ENCODE measurements at places on chromosomes 2 and 18.

GRCh38 chr2:174072857-174073256 lies 107.7 kb upstream of the SP3 start:
- no peak for DNase-seq

GRCh38 chr18:13464432-13465123 lies 246.0 kb downstream of the LDLRAD4 start:
- peak; percentile 90 for DNase-seq

GRCh38 chr2:176206136-176206535 lies 17.7 kb downstream of the HOXD1 start:
- no peak for DNase-seq

- DNase-seq, result no peak
These were observed 90.5 kb downstream of the GALNT1 start for GRCh38 chr18:35671966-35672603.

GRCh38 chr2:110126086-110126773 lies 10.6 kb upstream of the MALL start:
- DNase-seq, result no peak

GRCh38 chr2:52387937-52388590 lies 1356.1 kb upstream of the NRXN1 start:
- no peak for DNase-seq

GRCh38 chr2:43051338-43051737 lies 175.1 kb downstream of the ZFP36L2 start:
- DNase-seq, result peak; percentile 60

GRCh38 chr2:85929096-85930050 lies 40.6 kb upstream of the ST3GAL5 start:
- DNase-seq, result no peak

- DNase-seq, result peak; percentile 53
These were observed 16.7 kb downstream of the HOXD1 start for GRCh38 chr2:176205126-176205525.

- peak; percentile 66 for DNase-seq
These were observed at the start of gene ARHGAP25 for GRCh38 chr2:68734688-68735525. TSS of gene ARHGAP25 (plus strand) at chr2:68734811. CDS start at chr2:68735200, 389 bp downstream.

DNA sequence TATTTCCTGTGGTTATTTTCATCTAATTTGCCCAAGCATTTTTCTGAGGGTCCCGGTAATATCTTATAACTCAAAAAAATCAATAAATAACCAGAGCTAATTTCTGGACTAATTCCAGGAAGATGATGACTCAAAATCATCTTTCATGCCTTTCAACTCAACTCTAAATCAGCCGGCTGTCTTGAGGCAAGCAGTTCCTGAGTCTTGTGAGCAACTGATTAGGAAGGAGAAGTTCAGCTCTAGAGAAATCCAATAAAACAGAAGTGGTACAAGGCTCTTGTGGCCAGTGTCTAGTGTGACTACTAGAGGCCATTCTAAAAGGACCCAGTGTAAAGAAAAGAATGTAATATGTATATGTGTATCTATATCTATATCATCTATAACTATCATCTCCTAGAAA lies 890.4 kb downstream of the TRIB2 start:
- DNase-seq, result no peak

DNA sequence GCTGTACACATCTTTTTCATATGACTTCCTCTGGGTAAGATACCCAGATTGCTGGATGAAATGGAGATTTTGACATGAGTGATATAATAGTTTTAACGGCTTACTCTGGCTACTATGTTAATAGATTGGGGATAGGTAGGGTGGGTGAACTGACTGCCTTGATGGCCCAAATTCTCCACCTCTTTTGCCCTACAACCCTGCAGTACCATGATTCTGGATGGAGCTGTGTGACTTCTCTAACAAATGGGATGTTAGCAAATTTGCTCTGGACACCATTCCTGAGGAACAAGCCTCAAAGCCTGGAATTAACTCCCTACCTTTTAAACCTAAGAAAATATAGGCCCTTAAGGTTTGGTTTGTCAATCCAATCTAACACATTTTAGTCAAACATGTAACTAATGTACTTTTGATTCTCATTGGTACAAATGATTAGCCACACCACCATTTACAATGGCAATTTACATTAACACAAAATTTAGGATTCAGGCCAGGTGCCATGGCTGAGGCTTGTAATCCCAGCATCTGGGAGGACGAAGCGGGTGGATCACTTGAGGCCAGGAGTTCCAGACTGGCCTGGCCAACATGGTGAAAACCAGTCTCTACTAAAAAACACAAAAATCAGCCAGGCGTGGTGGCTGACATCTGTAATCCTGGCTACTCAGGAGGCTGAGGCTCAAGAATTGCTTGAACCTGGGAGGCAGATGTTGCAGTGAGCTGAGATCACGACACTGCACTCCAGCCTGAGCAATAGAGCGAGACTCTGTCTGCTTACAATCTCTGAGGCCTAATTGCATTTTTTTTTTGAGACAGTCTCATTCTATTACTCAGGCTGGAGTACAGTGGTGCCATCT lies 12.8 kb downstream of the CLK1 start:
- DNase-seq, result no peak
